ENCODE measurements at places on chromosomes 5 and 9. TPM values are rescaled to one million over a fixed set of nuclear protein-coding genes. Genes with fewer than 3 reads are reported as not detected.

DNA sequence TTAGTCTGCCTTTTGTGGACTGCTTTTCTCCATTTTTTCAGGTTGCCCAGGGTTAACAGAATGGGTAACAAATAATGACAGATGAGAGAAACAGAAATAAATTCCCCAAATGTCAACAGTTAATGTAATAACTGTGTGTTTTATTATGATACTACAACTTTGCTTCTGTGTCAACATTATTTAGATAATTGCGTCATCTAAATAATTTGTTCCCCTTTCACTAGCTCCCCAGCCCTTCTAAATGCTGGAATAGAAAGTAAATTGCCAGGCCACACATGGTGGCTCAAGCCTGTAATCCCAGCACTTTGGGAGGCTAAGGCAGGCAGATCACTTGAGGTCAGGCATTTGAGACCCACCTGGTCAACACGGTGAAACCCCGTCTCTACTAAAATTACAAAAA, 53.5 kb downstream of the RNF38 start:
- H3K4me3 ChIP-seq, result no peak overlapping the region
- DNase-seq, result no peak
- H3K27ac ChIP-seq, result no peak overlapping the region
- H3K36me3 ChIP-seq, result peaks cover 20% of the 10 kb centered on the region

DNA sequence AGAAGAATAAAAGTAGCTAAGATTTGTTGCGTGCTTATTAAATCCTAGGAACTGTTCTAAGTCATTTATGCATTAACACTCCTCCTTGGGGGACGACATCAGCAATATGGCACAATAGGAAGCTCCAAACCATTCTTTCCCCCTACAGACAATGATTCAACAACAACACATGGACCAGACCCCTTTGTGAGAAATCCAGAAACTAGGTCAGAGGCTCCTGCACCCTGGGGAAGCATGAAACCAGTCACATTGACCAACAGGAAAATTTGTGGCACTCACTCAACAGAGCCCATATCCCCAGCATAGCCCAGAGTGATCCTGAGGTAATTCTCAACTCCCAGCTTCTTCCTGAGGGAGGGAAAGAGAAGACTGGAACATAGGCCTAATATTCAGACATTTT, 294.4 kb downstream of the HINT1 start:
- H3K4me3 ChIP-seq, result no peak overlapping the region
- no peak for DNase-seq
- no peaks in the 10 kb centered on the region for H3K4me1 ChIP-seq
- H3K36me3 ChIP-seq, result no peaks in the 10 kb centered on the region

GRCh38 chr5:126233256-126233655, 190.0 kb upstream of the GRAMD2B start:
- H3K27ac ChIP-seq, result no peak overlapping the region
- H3K36me3 ChIP-seq, result no peaks in the 10 kb centered on the region
- DNase-seq, result no peak
- no peaks in the 10 kb centered on the region for H3K27me3 ChIP-seq

- H3K4me1 ChIP-seq, result no peaks in the 10 kb centered on the region
- no peak overlapping the region for H3K4me3 ChIP-seq
- H3K27me3 ChIP-seq, result peaks cover 36% of the 10 kb centered on the region
- H3K36me3 ChIP-seq, result no peaks in the 10 kb centered on the region
Measured at GRCh38 chr9:126216826-126217225, 109.8 kb upstream of the MVB12B start.

GRCh38 chr5:173010021-173010420, 26.4 kb downstream of the ATP6V0E1 start:
- DNase-seq, result peak; percentile 62
- no peak overlapping the region for H3K4me3 ChIP-seq
- H3K36me3 ChIP-seq, result peaks cover 1% of the 10 kb centered on the region
- H3K4me1 ChIP-seq, result peaks cover 17% of the 10 kb centered on the region

GRCh38 chr9:81635521-81636254, 53.7 kb downstream of the TLE1 start:
- DNase-seq, result peak; percentile 75
- H3K36me3 ChIP-seq, result peaks cover 15% of the 10 kb centered on the region
- H3K4me3 ChIP-seq, result no peak overlapping the region
- peaks cover 27% of the 10 kb centered on the region for H3K4me1 ChIP-seq

DNA sequence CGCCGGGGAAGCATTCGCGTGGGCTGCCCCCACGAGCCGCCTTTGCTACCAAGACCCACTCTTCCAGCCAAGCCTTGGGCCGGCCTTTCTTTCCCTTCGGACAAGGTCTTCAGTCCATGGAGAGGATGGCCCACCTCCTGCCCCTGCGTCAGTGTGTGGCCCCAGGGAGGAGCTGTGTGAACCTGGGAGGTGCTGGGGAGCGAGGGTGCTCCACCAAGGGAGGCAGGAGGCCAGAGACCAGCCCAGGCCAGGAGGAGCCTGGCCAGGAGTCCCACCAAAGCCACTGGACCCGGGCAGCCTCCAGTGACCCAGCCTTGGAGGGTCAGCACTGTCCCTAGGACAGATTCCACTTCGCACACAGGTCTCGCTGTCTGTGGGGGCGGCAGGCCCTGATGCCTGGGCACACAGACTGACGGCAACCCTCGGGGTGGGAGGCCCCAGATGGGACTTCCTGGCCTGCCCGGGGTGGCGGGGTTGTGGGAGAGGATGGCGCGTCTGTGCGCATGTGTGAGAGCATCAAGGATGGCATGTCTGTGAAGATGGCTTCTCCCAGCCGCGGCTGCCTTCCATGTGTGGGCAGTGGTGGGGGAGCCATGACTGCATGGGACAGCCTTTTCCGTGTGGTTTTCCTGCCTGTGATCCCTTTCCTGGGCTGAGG, 113.3 kb upstream of the LPCAT1 start:
- H3K36me3 ChIP-seq, result no peaks in the 10 kb centered on the region
- H3K27ac ChIP-seq, result no peak overlapping the region
- peaks cover 35% of the 10 kb centered on the region for H3K27me3 ChIP-seq
- peaks cover 4% of the 10 kb centered on the region for H3K4me1 ChIP-seq

GRCh38 chr5:106691701-106692100, 979.0 kb downstream of the EFNA5 start:
- no peaks in the 10 kb centered on the region for H3K27me3 ChIP-seq
- H3K36me3 ChIP-seq, result no peaks in the 10 kb centered on the region
- no peak for DNase-seq
- no peak overlapping the region for H3K4me3 ChIP-seq

- no peaks in the 10 kb centered on the region for H3K27me3 ChIP-seq
- H3K4me3 ChIP-seq, result no peak overlapping the region
- H3K4me1 ChIP-seq, result peaks cover 3% of the 10 kb centered on the region
Measured at GRCh38 chr5:14659821-14660607, 4.5 kb upstream of the OTULIN start.

DNA sequence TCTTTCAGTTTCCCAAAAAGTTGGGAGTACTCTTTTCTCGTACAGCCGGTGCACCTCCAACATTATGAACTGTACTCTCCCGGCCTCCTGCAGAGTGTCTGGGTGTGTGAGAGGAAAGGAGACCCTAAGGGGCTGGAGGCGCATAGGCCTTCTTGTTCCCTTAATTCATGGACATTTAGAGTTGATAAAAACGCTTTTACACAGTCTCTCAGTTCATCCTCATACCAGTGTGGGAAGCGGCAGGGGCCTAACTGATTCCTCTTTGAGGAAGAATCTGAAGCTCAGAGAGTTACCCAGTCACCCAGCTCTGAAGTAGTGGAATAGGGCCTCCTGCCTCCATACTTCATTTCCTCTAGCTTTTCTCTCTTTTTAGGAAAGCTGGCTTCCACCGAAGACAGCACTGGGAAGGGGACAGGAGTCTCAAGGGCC, 3.3 kb downstream of the MCIDAS start:
- H3K27ac ChIP-seq, result no peak overlapping the region
- H3K4me1 ChIP-seq, result peaks cover 2% of the 10 kb centered on the region

- H3K4me1 ChIP-seq, result no peaks in the 10 kb centered on the region
- no peak for DNase-seq
- H3K27me3 ChIP-seq, result no peaks in the 10 kb centered on the region
- no peak overlapping the region for H3K27ac ChIP-seq
- H3K36me3 ChIP-seq, result no peaks in the 10 kb centered on the region
- no peak overlapping the region for H3K4me3 ChIP-seq
Measured at GRCh38 chr5:100860407-100860806, 42.7 kb downstream of the ST8SIA4 start.

DNA sequence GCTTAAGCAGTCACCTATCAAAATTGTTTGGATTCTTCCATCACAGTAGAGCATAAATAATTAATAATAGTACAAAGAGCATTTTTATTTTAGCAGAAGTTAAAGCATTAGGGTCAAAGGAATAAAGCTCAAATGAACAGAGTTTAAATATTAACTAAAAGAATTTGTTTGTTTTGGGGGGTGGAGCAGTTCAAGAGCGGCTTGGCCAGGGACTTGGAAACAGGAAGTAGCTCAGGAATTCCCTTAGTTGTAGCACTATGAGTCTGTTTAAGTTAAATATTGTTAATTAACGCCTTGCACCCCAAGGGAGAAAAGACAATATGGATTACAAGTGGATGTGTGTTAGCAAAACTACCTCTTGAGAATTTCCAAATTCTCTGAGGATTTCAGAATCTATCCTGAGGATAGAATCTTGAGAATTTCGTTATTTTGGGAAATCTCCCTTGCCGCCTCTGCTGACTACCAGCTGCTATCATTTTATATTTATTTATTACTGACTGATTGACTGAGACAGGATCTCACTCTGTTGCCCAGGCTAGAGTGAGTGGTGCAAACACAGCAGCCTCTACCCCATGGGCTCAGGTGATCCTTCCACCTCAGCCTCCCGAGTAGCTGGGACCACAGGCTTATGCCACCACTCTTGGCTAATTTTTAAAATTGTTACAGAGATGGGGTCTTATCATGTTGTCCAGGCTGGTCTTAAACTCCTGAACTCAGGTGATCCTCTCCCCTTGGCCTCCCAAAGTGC, 96.7 kb upstream of the CHD1 start:
- H3K36me3 ChIP-seq, result no peaks in the 10 kb centered on the region
- H3K4me1 ChIP-seq, result 0 out of 2 replicates have a peak, but pooled peaks cover under 1% of the 10 kb centered on the region
- DNase-seq, result no peak
- no peak overlapping the region for H3K27ac ChIP-seq
- peaks cover 4% of the 10 kb centered on the region for H3K27me3 ChIP-seq

- no peak overlapping the region for H3K4me3 ChIP-seq
- no peak for DNase-seq
- peaks cover 52% of the 10 kb centered on the region for H3K36me3 ChIP-seq
- no peak overlapping the region for H3K27ac ChIP-seq
Measured at GRCh38 chr9:5764130-5764868, 68.6 kb downstream of the ERMP1 start.

GRCh38 chr5:127649018-127649439, at the start of gene CTXN3:
TSS of gene CTXN3 (plus strand) at chr5:127649082. CDS start at chr5:127657522, 8,440 bp downstream.
- no peak within 1 kb of the TSS for H3K4me3 ChIP-seq
- H3K36me3 ChIP-seq, result no peaks in the 10 kb centered on the region
- no peak within 1 kb of the TSS for H3K27ac ChIP-seq
- no peaks in the 10 kb centered on the region for H3K4me1 ChIP-seq
- DNase-seq, result no peak
- peaks cover 12% of the 10 kb centered on the region for H3K27me3 ChIP-seq

DNA sequence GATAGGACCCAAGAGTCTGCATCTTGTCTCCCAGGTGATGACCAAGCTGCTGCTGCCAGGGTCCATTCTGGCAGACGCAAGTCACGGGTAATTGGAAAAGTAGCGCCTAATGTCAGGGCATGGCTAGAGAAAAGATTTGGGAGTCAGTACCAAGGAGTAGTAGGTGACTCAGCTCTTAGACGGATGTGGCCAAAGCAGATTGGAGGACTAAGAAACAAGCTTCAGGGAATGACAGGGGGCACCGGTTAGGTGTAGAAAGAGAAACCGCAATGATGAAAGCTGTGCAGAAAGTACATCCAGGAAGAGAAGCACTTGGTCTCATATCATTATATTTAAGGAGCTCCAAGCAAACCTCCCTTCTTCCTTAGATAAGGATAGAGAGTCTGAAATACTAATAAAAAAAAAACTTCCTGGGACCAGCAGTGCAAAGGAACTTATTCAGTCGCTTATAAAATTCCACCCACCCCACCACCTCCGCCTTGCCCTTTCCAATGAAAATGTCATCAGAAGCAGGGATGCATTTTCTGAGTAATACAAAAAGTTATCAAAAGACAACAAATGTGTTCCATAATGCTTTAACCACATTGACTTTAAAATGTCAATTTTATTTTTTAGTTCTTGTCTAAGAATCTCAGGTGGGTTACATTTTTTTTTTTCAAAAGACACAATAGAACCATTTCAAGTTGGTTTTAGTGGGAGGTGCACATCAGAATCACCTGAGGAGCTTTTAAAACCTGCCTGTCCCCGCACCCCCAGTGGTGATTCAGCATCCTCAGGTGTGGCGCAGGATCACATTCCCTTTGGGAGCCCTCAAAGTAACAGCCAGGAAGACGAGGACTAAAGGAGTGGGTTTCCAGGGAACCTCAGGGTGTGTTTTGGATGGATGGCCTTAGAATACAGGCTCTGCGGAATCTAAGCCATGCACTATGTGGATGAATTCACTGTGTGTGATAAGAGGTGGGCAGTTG, 31.2 kb downstream of the PTPN3 start:
- no peaks in the 10 kb centered on the region for H3K4me1 ChIP-seq
- no peak overlapping the region for H3K4me3 ChIP-seq
- no peaks in the 10 kb centered on the region for H3K36me3 ChIP-seq

- H3K27me3 ChIP-seq, result no peaks in the 10 kb centered on the region
- no peak for DNase-seq
- H3K27ac ChIP-seq, result no peak overlapping the region
- no peak overlapping the region for H3K4me3 ChIP-seq
- no peaks in the 10 kb centered on the region for H3K36me3 ChIP-seq
Measured at GRCh38 chr9:87479801-87480201, 17.9 kb upstream of the DAPK1 start.

DNA sequence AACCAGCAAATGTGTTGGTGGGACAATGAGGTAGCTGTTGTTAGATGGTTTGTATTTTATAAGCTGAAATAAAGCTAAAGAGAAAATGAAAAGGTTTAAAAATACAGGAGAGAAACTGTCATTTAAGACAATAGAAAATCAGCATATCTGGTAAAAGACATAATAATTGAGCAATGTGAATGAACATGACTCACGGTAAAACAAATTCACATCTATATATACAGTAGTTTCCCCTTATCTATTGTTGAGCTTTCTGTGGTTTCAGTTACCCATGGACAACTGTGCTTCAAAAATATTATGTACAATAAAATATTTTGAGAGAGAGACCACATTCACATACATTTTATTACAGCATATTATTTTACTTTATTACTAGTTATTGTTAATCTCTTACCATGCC, 1649.8 kb downstream of the EFNA5 start:
- no peak overlapping the region for H3K27ac ChIP-seq
- H3K36me3 ChIP-seq, result no peaks in the 10 kb centered on the region
- H3K4me3 ChIP-seq, result no peak overlapping the region

- H3K4me3 ChIP-seq, result no peak overlapping the region
- H3K36me3 ChIP-seq, result no peaks in the 10 kb centered on the region
- no peaks in the 10 kb centered on the region for H3K27me3 ChIP-seq
- H3K4me1 ChIP-seq, result peaks cover 2% of the 10 kb centered on the region
- no peak for DNase-seq
Measured at GRCh38 chr9:128208386-128208785, 5.2 kb downstream of the DNM1 start.

- H3K4me1 ChIP-seq, result peaks cover 27% of the 10 kb centered on the region
- H3K27me3 ChIP-seq, result no peaks in the 10 kb centered on the region
- no peak for DNase-seq
- H3K4me3 ChIP-seq, result no peak overlapping the region
- H3K27ac ChIP-seq, result peak overlapping the region; percentile 3
- H3K36me3 ChIP-seq, result peaks cover 10% of the 10 kb centered on the region
Measured at GRCh38 chr9:120436983-120437475, 142.9 kb downstream of the CDK5RAP2 start.

PCDHGB6 gene
- polyA plus RNA-seq, result 1.5 TPM

LPAR1 gene
- 171 TPM for polyA plus RNA-seq

LCN1 gene
- not detected for polyA plus RNA-seq

PRRT1B gene
- not detected for polyA plus RNA-seq

MAMDC2 gene
- 5.2 TPM for polyA plus RNA-seq

CCDC152 gene
- polyA plus RNA-seq, result 0.57 TPM

SLC34A3 gene
- polyA plus RNA-seq, result not detected

PCDHB7 gene
- polyA plus RNA-seq, result 0.38 TPM

RNF183 gene
- polyA plus RNA-seq, result not detected

FAM81B gene
- not detected for polyA plus RNA-seq

FBN2 gene
- 26.7 TPM for polyA plus RNA-seq
